Stimulated activated CD4-positive, alpha-beta T cell treated with anti-CD3 and anti-CD28 coated beads, Interleukin-1b, Interleukin-23, amount 100 ng/mL, for 4 hours (primary cell): ENCODE measurements at places on chromosomes 7 and 10.

DNA sequence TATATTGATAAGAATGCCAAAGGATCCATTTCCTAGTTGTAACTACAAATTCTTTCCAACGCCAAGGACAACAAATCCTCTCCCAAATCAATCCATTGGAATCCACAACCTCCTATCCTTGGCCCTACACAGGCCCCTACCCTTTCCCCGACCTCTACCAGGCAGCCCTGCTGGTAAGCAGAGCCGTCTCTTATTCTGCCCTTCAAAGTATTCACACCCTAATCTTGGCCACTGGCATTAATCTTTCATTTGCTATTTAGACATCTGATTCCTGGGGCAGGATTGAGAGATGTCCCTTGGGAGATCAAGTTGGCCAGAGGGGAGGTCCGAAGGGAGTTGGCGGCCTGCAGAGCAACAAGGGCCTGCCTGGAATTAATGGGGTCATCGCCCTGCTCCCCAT lies 161.4 kb downstream of the PLXNA4 start:
- no peak for DNase-seq

GRCh38 chr7:1765336-1765735 lies 95.3 kb downstream of the ELFN1 start:
- DNase-seq = no peak

DNA sequence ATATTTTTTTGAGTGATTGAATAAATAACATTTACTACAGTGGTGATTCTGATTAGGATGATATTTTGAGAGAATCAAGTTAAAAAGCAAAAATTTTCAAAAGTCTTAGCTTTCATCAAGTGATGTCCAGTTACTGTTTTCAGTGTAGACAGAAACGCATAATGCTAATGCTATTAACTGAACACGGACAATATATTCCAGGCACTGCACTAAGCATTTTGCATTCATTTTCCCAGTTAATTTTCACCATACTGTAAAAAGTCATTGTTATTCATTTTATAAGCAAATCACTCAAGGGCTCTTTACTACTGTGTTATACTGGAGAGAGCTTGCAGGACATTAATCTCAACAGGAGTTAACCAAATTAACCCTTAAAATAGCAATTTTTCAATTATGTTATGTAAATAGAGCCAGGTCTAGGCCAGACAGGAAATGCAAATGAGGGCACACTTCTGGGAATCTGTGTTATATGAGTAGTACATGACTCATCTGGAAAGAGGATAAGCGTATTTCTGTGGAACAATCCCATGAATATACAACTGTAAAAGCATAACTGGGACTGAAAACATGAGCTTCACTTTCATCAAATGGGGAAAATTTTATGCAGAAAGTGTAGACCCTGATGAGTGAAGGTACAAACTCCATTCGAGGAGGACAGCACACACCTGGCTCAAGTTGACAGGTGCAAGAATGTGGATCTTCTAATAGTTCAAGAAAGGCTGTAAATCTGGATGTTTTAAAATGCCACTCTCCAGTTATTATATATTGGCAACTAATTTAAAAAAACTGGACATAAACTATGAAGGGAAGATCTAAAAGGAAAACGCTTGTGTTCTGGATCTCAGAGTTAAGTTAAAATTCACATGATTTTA lies 75.4 kb downstream of the ANK3 start:
- DNase-seq = no peak

DNA sequence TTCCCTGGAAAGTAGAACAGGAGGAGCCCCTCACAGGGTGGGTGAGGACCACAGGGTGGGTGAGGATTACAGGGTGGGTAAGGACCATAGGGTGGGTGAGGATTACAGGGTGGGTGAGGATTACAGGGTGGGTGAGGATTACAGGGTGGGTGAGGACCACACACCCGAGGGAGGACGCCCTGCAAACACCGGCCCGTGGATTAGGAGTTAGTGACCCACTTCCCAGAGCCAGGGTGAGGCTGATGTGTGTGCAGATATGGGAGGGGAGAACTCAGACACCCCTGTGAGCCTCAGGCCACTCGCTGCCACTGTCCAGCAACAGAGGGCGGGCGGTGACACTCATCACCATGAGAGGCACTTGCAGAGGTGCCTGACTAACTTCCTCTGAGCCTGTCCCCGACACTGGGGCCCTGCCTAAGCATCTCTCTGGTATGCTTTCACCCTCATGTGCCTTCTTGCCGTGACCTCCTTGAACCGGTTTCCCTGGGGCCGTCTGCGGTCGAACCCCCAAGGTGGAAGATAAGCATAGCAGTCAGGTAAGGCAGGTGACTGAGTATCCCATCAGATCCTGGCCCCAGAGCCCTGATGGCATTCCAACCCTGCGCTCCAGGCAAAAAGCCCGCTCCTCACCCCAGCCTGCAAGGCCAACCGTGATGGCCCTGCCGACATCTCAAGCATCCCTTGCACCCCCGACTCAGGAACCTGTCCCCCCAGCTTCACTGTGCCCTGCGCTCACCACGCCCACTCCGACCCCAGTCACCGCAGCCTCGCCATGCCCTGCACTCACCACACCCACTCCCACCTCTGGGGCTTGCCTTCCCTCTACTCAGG lies 74.1 kb downstream of the FAM53B start:
- no peak for DNase-seq

GRCh38 chr7:155344618-155345433 lies 47.1 kb downstream of the INSIG1 start:
- peak; percentile 85 for DNase-seq

GRCh38 chr7:72325561-72325960 lies 86.6 kb downstream of the CALN1 start:
- DNase-seq = no peak

- no peak for DNase-seq
Measured at GRCh38 chr7:77783545-77783944, 14.7 kb downstream of the TMEM60 start.

DNA sequence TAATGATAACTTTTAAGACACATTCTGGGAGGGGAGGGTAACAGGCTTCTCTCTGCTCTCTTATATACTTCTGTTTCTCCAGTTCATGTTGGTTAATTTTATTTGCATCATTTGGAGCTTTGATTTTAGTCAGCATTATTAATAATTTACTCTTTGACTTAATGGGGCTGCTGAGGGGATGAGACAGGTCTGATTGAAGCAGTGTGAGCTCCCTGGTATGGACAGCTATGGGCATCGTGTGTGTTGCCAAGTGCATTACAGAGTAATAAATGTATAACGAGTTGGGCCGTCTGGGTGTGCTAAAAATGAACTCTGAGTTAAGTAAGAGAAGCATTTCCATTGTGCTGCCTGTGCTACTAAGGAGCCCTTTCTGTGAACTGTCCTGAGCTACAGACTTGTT lies 31.7 kb upstream of the IKZF1 start:
- no peak for DNase-seq

GRCh38 chr10:1114315-1114714 lies 58.1 kb downstream of the WDR37 start:
- no peak for DNase-seq

- peak; percentile 22 for DNase-seq
Measured at GRCh38 chr7:106598663-106599342, 62.2 kb downstream of the CCDC71L start.

- no peak for DNase-seq
Measured at GRCh38 chr7:95028683-95029082, 121.3 kb downstream of the PPP1R9A start.

DNA sequence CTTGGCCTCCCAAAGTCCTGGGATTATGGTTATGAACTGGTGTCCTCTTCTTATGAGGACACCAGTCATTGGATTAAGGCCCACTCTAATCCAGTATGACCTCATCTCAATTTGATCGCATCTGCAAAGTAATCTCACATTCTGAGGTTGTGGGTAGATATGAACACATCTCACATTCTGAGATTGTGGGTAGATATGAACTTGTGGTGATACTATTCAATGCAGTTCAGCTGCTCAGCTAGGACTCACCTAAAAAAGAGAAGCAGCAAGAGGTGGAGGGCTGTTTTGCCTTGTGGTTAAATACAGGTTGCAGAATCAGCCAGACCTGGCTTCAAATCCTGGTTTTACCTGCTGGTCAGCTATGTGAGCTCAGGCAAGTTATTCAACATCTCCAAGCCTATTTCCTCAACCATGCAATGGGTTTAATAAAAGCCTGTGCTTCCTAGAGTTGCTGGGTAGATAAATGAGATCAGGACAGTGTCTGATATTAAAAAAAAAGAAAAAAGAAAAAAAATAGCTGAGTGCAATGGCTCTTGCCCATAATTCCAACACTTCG lies 8.5 kb upstream of the BAG3 start:
- no peak for DNase-seq

DNA sequence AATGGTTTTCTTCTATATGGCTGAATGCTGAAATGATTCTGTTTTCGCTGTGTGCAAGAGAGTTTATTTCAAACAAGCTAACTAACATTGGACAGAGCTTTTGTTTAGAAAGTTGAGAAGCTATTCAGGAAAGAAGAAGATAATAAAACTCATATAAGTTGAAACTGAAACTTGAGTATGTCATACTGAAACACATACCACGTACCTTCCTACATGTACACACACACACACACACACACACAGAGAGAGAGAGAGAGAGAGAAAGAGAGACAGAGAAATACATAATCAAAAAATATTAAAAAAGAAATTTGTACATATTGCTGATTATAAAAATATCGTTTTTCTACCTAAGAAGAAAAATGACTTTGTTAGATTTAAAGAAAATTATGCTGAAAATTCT lies 561.9 kb upstream of the KCND2 start:
- DNase-seq = no peak

DNA sequence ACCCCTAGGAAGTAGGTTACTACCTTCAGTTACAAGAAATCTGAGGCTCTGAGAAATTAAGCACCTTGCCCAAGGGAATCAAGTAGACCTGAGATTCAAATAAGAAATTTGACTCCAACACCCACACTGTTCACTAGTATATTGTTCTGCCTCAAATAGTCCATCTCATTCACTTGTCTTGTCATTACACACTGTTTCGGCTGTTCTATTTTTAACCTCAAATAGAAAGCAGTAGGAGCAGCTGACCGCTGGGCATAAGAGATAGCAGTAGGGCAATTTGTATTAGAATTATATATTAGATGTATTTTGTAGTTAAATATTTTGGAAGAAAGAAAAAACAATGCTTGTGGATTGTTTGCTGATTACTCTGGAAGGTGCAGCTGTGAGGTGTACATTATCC lies 185.1 kb downstream of the INHBA start:
- DNase-seq = no peak

DNA sequence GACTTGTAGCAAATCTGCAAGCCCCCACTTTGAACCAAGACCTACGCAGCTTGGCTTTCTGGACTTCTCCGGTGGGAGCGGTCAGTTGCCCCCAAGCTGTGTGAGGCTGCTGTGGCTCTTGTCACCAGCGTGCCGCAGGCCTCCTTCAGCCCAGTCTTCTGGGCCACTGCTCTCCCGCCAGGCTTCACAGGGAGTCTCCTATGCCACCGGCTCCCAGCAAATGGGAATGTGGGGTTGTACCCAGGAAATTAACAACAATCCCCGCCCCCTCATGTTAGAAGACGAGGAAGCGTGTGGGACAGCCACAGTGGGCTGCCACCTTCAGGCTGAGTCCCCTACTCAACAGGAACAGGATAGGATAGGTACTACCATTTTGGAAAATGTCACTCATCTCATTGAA lies 4.2 kb downstream of the WDR86 start:
- no peak for DNase-seq

DNA sequence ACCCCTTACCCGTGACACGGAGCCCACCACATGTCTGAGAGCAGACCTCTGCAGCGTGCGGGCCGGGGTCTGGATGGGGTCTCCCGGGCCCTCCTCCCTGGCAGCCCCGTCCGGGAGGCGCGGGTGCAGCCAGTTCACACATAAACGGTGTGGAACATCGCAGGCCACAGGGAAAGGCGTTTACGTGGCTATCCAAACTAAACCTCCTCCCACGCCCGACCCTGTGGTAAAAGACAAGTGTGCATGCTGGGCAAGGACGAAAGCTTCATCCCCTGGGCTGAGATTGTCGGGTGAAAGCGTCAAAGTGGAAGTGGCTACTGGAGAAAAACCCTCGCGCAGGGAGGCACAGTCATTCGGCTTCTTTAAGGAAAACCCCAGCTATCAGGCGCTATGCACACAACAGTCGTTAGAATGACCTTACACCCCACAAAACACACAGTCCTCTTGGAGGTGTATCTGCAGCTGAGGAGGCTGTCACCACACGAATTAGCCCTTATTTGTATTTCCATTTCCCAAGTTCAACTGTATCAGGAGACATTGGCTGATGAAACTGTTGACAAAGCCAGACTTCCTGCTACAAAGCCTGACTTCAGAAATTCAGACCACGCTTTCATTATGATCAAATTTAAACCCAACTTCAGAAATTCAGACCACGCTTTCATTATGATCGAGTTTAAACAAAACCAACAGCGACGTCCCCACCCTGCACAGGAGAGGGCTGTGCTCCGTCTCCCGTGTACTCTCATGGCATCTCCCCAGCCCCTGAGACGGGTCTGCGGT lies 15.3 kb downstream of the GPER1 start:
- no peak for DNase-seq

DNA sequence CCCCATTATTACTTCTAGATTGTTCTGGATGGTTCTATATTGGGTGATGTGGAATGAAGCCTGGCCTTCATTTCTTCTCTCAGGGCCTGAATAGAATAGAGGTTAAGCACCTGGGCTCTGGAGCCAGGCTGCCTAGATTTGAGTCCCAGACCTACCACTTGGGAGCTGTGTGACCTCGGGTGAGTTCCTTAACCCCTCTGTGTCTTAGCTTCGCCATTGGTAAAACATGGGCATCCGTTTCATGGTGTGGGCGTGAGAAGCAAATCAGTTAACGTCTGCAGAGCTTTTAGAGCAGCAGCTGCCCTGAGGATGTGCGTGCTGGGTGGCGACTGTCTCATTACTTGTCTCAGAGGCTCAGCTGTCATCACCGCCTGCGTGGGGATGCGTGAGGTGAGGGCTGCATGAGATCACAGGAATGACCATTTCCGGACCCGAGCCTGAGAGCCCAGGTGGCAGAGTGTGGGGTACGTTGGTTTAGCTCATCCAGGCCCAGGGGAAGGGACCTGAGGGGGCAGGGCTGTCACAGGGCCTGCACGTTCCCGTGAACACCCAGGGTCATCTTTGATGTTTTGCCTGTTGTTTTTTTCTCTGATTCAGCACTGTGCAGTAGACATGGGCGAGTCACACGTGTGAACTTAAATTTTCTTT lies 9.7 kb downstream of the AGAP3 start:
- DNase-seq = no peak

DNA sequence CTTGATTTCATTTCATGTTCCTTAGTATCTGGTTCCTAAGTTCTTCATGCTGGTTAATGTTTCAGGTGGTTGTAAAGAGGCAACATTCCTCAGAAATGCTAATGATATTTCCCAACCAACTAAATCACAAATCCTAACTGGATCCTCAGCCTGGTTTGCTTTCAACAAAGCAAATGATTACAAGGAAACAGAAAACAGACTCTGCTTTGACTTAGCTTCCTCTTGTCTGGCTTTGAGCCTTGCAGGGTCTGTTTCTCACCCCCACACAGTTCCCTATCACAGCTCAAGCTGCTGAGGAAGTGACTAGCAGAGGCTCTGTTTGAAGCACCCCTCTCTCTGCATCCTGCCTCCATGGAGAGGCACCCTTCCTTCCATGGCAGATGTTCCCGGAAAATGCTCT lies 130.2 kb upstream of the CTTNBP2 start:
- DNase-seq = no peak

DNA sequence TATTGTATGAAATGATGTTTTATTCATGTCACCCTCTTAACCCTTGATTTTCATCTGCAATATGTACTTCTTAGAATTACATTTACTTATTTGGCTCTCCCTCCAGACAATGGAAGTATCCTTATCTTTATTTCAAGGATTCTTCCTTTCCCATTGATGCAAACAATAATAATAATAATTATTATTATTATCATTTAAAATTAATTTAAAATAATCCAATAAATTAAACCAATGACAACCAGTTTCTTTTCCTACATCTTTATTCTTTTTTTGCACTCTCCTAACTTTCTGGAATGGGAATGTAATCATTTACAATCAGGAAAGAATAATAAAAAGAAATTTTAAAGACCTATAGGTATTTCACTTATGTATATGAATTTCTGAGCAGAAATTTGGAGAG lies 504.4 kb downstream of the INHBA start:
- DNase-seq = no peak
